Activated T-helper 1 cell treated with Interleukin-2 at 50 U/mL for 16 hours (primary cell): ENCODE measurements at places on chromosomes 4 and X.

- no peak for DNase-seq
Measured at GRCh38 chr4:12507868-12508481, 976.2 kb downstream of the RAB28 start.

DNA sequence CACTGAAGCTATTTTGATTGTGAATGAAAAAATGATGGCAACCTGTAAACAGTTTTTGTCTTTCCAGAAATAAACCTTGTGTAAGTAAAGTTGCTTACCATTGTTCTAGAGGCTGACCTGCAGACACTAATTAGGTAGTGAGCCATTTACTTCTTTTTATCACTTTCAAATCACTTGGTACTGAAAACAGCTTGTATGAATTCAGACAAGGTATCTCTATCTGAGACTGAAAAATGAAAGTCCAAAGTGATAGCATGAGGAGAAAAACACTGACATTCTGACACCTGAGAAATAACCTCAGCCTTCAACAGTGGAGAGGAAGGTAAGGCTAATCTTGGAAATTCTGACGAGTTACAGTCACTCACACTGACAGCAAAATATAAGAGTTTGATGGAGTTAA, 238.8 kb downstream of the GPC3 start:
- DNase-seq = no peak

DNA sequence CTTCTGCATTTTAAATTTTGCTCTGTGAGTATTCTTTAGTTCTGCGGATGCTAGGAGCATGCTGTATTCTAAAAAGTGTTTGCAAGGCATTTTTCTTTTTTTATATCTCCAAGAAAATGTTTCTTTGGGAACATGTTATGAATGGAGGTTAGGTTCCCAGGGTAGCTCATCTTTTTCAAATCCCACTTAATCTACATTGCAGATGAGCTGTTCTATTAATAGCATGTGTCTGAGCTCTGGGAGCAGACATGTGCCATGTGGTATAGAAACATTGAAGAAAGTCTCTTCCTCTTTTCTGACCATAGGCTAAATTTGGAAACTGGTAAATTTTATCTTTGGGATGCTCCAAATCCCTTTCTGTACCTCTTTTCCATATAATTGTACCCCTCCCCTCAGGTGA, 23.2 kb downstream of the DIAPH2 start:
- no peak for DNase-seq

- no peak for DNase-seq
Measured at GRCh38 chrX:134718105-134718965, 60.1 kb upstream of the PLAC1 start.

- no peak for DNase-seq
Measured at GRCh38 chr4:100797791-100798190, 280.0 kb upstream of the EMCN start.

DNA sequence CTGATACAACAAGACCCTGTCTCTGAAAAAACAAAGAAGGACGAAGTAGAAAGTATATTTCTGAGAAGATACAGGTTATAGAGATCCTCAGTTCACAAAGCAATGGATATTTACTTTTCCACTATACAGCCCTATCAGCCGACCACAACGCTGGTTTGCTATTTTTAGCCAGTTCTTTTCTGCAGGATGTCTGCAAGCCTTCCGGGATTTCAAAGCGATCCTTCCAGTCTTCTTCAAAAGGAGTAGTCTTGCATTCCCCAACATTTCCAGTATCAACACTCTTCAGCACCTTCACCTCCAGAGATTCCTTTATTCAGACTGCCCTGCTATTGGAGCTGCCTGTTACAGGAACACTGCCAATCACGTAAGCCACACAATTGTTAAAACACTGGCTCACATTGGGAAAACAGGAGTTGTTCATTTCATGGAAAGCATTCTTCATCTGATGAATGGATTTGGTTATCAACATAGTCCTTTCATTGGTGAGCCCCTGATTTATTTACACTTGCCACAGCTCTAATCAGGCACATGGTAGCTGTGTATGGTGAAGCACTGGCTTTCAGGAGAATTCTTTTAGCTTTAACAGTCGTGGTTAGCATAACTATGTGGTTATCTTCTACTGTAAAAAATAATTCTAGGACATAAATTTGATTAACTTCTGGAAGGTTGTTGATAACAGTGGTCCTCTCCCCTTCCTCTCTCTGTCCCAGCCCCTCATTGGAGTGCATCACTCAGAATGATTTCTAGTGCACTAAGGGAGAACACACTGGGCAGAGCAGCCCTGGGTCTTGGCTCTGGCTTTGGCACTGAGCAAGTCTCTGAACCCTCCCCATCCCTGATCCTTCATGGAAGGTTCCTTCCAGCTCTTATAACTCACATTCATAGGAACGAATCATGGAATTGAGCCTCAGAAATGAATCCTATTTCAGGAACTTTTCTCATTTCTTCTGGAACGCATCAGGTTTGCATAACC, 109.9 kb upstream of the SORBS2 start:
- no peak for DNase-seq

DNA sequence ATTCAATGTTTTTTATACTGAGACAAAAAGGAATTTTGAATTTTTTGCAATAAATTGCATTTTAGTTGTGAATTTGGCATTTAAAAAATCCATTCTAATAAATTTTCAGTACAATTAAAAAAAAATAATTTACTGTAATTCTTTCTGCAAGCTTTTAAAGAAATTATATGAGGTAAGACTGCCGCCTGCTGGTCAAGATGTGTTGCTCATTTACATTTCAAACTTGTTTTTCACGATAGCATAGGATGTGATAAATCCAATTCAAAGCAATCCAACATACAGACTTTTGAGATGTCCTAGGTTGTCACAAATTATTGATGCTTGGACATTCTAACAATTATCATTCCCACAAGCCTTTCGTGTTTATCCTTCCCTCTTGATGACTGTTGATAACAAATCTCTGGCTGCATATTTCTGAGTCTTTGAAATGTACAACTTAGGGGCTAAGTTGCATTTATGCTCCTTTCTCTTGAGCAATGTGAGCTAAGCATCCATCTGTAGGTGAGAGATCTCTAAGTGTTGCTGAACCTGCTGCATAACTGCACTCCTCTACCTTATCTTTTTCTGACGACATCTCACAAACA, 21.7 kb upstream of the MFAP3L start:
- peak; percentile 5 for DNase-seq

- no peak for DNase-seq
Measured at GRCh38 chr4:89469930-89470375, 162.4 kb upstream of the GPRIN3 start.

DNA sequence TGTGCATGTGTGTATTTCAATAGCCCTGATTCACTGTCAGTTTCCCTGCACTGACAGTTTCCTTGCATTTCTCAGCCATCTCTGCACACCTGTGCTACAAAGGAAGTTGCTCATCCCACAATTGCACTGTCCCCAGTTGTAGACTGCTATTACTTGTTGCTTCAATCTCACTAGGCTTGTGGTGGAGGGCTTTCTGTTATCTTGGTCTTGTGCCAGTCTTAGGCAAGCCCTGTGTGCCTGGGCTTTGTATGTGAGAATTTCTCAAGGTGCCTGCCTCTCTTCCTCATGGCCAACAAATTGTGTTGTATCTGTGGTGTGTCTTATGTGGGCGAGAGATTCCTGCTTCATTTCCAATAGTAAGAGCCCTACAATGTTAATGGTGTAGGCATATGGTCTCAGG, 467.4 kb downstream of the GRIA2 start:
- DNase-seq = no peak

DNA sequence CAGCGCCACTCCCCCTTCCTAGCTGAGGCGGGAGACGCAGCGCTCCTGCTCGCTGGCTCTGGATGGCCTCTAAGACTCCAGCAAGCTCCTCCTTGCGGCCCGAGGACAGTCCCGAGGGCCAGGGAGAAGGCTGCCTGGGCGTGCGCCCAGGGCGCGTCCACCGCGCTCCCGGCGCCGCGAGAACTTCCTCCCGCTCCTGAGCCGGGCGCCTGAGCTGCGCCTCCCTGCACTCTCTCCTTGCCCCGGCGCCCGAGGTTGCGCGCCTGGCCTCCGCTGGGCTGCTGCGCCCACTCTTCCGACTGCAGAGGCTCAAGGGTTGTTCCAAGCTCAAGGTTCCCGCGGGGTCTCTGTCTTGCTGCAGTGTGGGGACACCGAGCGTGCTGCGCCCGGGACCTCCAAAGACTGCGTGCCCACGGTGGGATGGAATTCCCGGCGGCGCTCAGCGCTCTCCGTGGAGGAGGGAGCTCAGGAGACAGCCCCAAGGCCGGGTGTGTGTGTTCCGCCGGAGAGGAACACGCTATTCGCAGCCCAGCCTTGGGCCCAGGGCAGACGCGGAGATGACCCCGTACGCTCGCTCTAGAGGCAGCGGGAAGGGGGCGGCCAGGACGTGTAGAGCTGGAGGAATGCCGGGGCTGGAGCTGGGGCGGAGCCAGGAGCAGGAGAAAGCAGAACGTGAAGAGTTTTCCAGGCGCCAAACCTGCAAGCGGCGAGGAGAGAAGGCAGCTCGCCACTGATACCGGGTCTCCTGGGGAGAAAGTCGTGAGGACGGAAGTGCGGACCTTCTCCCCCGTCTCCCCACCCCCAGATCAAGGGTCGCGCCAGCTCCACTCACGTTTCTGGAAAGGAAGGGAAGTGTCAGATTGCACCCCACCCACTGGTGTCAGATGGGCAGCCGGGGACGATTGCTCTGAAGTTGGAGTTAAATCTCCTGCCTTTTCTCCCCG, at the start of gene ARHGAP6:
ARHGAP6 (minus strand) TSS at position 753 of the 944 bp plus-strand sequence. CDS start 1,092 bp downstream, outside the sequence.
- no peak for DNase-seq

DNA sequence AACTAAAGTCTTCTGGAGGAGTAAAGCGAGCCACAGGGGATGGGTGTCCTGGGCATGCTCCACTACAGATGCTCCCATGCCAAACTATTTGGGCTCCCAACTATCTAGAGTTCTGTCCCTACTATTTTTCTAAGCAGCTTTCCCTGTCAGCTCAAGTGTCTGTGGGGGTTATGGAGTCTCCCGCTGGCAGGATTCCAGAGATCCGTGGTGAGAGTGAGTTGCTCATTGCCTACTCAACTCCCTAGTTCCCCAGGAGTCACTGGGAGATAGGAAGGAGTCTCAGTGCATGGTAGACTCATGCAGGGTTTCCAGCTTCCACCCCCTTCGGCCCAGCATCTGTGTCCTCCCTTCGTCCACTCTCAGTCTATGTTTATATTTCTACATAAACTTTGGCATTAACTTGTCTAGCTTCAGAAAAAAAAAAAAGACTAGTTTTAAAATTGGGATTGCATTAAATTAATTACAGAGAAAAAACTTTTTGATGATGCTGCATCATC, 55.1 kb upstream of the INPP4B start:
- DNase-seq = no peak

DNA sequence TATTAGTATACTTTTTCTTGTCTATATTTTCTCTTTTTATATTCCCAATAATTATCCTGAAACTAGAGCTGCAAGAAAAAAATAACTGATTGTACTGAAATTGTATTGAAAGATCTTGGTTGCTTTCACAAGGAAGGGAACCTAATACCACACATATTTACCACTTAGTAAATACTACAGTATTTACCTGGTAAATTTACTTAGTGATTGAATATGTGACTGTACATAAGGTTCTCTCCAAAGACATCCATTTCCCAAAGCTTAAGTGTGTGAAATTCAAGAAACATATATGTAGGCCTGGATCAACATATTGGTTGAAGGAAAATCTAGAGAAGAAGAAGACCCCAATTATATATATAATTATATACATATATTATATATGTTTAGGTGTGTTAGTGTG, 1272.7 kb downstream of the C4orf33 start:
- DNase-seq = no peak
